RKO (cell line): ENCODE measurements at places on chromosomes 6 and 20.

- no peak for DNase-seq
Measured at GRCh38 chr20:10856237-10857015, 182.6 kb upstream of the JAG1 start.

DNA sequence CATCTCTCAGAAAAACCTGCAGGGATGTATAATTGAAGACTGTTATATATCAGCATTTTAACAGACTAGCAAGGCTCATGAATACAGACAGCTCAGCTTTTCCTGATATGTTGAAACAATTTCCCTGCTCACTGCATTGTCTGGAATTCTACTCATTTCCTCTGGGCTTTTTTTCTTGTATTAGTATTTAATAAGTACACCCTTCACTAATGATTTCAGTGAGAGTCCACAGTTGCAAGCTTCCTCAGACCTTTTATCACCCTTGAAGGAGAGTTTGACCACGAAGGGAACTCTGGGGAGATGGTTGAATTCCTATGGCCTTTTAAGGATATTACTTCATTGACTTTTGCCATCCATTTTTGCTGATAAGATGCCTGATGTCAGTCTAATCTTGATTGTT, 248.7 kb downstream of the ADGB start:
- no peak for DNase-seq

DNA sequence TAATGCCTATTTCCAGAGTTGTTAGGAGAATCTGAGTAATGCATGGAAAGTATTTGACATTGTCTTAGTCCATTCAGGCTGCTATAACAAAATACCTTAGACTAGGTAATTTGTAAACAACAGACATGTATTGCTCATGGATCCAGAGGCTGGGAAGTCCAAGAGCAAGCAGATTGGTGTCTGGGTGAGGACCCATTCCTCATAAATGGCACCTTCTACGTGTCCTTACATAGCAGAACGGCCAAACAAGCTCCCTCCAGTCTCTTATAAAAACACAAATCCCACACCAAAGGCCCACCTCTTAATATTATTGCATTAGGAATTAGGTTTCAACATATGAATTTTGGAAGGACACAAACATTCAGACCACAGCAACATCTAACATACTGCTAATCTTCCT, 30.2 kb downstream of the MBOAT1 start:
- DNase-seq, result no peak

DNA sequence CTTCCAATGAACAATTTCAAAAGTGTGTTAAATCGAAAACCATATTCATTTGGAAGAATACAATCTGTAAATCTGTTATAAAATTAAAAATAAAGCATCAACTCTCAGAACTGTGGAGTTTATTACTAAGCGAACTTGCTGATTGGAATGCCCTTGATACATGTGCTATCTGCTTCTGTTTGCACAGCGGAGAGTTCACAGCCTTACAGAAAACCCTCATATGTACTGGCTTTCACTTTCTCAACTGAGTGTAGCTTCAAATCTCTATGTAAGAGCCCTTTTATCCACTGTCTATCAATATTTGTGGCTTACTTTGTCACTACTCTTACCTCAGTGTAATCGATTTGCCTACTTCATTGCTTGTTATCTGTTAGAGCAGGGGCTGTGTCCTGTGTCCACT, 447.4 kb downstream of the C6orf118 start:
- no peak for DNase-seq

DNA sequence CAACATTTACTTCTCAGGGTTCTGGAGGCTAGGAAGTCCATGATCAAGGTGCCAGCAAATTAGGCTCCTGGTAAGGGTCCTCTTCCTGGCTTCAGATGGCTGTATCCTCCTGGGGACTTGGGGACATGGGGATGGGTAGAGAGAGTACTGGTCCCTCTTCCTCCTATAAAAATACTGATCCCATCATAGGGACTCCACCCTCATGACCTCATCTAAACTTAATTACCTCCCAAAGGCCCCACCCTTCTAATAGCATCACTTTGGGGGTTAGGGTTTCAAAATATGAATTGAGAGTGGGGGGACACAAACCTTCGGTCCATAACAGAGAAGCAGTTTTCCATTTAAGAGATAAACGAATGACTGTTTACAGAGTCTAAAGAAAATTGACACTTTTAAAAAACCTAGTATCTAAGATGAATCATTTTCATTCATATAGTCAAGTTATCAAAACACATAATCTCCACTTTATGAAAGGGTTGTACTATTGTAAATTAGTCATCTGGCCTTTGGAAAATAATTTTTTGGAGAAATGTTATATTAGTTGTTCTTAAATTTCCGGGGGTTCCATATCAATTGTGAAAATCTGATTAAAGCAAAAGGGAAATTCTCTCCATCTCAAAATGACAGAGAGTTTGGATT, 33.5 kb downstream of the ELOVL5 start:
- no peak for DNase-seq
